ENCODE measurements at places on chromosomes 2 and 18.

GRCh38 chr2:154827286-154827685 lies 128.8 kb downstream of the KCNJ3 start:
- no peak for DNase-seq

- no peak for DNase-seq
Observed at GRCh38 chr2:180289627-180290026, 282.5 kb upstream of the CWC22 start.

- no peak for DNase-seq
Observed at GRCh38 chr2:9262671-9263171, 56.1 kb downstream of the ASAP2 start.

GRCh38 chr2:130823886-130824491 lies 12.7 kb upstream of the ARHGEF4 start:
- no peak for DNase-seq

- no peak for DNase-seq
Observed at GRCh38 chr18:54734059-54734458, 94.2 kb upstream of the RAB27B start.

DNA sequence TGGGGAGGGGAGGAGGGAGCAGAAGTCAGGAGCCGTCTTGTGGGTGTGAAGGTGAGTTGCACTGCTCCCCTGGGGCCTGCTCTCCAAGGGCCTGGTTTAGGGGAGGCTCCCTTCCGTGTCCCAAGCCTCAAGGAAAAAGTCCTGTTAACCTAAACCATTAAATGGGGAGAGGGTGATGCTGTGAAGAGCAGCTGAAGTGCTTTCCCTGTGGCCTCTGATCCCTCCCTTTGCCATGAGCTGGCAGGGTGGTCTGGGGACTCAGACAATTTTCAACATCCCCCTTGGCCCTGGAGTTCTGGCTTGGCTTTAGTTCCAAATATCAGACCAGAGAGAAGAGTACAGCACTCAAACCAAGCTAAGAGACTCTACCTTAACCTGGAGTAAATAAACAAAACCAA lies 692 bp upstream of the POMC start:
- DNase-seq, result no peak

DNA sequence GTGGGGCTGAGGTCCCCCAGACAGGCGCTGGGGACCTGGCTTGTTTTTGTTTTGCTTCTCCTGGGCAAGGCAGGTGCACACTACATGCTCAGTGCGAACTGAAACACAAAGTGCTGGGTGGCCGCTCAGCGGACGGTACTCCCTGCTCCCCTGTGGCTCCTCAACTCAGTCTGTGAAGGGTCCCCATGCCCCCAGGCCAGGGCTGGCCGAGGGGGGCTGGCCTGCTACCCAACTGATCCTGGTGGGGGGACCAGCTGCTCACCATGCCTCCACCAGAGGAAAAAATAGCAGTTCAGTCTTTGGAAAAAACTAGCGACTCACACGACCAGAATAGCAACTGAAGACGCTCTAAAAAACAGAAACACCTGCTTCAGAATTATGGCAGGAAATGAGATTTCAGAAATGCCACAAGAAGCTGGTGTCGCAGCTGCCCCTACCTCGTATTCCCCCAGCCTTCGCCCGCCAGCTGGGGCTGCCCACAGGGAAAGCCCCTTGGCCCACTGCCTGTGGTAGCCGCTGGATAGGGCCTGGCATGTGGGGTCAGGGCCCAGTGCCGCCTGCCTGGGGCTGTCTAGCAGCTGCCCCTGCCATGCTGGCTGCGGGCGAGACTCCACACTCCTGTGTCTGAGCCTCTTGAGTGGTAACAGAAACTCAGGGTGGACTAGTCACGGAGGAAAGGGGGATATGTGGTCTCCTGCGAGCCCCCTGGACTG lies 43.7 kb downstream of the MEX3C start:
- DNase-seq, result no peak

DNA sequence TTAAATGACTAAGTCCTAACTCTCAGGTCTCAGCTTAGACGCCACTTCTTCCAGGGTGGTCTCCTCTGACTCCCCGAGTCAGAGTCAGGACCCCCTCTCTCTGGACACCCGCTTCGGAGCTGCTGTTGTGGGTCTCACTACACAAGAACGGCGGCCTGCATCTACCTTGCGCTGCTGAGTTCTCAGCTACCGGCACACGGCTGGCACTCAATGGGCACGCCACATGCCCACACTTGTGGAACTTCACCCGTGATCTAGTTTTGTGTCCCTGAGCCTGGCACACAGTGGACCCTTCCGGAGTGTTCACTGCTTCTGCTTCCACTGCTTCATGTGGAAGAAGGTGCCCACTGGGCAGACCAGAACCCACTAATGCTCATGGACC lies 58.3 kb upstream of the ID2 start:
- no peak for DNase-seq

DNA sequence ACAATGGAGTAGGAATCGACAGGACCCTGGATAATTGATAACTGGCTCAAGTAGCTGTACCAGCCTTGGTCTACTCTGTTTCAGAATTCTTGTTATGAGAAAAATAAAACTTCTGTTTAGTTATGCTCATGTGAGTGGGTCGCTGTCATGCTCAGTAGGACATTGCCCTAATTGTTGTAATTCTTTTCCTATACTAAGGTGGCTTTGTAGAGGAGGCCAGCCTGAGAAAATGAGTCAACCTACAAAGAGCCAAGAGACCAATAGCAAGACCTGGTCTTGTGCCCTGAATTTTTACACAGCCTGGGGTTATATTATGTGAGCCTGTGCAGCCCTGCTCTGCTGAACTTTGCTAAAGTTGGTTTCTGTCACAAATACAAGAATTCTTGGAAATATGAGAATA lies 238.4 kb downstream of the MEIS1 start:
- DNase-seq, result no peak

DNA sequence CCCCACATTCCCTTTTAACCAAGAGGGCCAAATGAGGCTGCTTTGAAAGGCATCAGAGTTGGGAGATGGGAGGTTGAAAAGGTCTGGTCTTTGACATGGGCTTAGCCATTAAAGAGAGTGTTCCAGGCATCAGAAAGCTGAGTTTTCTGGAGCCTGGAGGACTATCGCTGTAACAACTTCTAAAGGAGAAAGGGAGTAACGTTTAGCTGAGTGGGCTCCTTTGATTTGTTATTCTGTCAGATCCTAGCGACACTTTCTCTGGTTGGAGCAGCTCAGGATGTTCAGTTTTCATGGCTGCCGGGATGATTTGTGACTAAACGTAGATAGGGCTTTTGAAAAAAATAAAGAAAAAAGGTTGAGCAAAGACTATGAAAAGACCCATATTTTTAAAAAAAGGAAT lies 346.6 kb downstream of the THSD7B start:
- DNase-seq, result no peak

DNA sequence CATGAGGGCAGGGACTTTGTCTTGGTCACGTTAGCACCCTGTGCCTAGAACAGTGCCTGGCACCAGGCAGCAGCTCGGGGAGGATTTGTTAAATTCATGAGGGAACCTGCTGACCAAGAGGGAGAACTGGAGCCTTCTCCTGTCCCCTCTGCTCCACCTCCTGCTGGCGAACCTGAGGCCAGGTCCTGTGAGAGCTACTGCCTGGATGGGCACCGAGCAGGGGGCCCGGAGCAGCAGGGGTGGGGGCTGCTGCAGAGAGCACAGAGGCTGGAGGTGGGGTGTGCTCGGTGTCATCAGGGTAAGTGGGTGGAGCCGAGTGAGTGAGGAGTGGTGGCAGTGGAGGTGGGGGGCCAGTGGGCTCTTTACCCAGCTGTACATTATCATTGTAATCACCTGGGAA lies 52.1 kb upstream of the FAHD2A start:
- no peak for DNase-seq

- no peak for DNase-seq
Observed at GRCh38 chr2:224163566-224164307, 124.7 kb upstream of the SERPINE2 start.

DNA sequence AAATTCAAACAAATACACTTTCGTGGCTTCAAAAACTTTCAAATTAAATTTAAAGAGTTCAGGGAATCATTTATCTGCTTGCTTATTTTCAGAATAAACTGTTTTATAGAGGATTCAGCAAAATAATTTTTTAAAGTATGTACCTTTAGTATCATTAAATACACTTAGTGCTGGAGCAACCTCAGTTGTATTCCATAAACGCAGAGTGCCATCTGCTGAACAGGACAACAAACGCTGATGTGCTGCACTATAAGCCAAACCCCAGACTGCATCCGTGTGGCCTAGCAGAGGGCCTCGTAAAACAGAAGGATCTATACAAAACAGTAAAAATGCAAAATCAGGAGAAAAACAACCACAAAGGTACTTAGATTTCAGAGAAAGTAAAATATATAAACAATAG lies 108.6 kb downstream of the STRN start:
- DNase-seq, result no peak

- DNase-seq, result peak; percentile 74
Observed at GRCh38 chr2:213306316-213306942, 22.2 kb downstream of the SPAG16 start.

- no peak for DNase-seq
Observed at GRCh38 chr2:98013407-98014042, 17.8 kb upstream of the TMEM131 start.

GRCh38 chr18:21742315-21742687 lies 1.7 kb downstream of the MIB1 start:
- DNase-seq, result no peak

GRCh38 chr2:191030521-191031154 lies 16.7 kb upstream of the STAT1 start:
- DNase-seq, result peak; percentile 41

GRCh38 chr2:67374949-67375348 lies 22.2 kb upstream of the ETAA1 start:
- no peak for DNase-seq

- no peak for DNase-seq
Observed at GRCh38 chr2:101967826-101968513, 23.8 kb upstream of the IL1R2 start.

GRCh38 chr18:8657050-8657820 lies 48.0 kb downstream of the RAB12 start:
- DNase-seq, result peak; percentile 75

DNA sequence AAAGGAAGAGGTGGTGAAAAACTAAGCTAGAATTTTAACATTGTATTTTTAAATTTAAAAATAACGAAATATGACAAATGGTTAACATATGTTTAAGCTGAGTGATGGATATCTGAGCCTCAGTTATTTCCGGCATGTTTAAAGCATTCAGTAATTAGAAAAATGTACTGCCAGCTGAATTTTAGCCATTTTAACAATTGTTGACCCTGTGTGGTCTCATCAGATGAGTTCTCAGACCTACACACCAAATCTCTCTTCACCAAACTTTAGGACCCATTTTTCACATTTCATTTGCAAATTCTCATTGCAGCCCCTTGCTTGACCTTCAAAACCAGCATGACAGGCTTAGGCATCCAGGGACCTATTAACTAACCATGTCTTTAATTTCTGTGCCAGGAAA lies 91.5 kb upstream of the RGPD4 start:
- DNase-seq, result no peak

GRCh38 chr2:68857855-68858456 lies 13.2 kb downstream of the BMP10 start:
- DNase-seq, result no peak

DNA sequence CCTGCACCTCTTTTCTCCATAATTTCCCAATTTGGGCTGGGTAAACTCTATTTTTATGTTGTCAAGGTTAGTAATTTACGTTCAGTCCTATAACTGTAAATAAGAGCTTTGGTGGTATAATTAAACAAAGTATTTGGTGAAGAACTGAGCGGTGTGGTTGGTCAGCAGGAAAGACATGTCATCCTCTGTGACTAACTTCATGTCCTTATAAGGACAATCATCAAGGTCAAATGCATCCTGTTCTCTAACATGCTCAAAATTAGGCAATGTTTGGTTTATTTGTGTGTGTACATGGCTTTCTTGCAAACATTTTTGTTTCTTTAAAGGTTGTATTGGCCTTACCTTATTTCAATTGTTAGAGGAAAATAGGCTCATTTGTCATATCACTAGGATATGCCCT lies 121.5 kb upstream of the NABP1 start:
- no peak for DNase-seq

GRCh38 chr2:240107477-240107796 lies 28.7 kb downstream of the COPS9 start:
- DNase-seq, result no peak

DNA sequence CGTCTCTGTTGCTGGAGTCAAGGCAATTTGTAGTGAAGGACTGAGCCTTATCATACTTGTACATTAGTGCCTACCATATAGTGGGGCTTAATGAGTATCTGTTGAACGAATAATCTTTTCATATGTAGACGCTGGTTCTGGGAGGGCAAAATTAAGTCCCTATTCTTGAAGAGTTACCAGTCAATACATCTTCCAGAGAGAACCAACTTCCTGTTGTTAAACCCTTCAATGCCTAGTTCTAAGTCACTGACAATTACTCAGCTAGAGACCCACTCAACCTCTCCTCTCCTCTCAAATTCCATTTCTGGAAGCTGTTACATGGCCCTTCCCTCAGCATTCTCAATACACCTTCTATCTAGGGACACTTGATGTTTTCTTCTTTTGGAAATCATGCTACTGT lies 1.1 kb upstream of the MOB4 start:
- no peak for DNase-seq

DNA sequence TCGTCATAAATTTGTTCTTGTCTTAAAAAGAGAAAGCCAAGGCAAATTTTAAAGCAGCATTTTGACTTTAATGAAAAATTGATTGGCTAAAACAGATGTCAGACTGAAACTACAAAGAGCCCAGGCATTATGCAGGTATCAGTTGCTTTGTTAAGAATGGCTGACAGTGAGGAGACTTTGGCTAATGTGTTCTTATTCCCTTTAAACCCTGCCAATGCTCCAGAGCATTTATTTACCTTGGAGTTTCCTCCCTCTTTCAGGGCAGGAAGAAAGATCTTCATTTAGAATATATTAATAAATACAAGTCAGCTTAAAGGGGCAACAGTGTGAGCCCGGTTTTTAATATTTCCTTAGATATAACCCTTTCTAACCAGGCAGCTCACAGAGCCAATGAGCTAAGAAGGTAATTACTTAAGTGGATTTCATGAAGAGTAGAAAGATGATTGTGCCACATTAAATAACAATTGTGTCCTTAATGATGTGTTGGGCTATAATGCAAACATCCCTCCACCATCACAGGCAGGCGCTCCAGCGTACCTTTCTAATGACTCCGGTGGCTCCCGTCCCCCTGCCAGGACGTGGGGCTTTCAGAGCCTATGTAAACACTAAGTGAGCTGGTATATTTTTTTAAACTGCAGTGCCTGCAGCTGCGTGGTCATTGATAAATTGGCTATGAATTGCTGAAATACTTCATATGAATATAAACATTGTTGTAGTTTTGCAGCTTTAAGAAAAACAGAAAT lies 349.4 kb upstream of the POU3F3 start:
- no peak for DNase-seq

- no peak for DNase-seq
Observed at GRCh38 chr2:57798346-57798745, 248.3 kb upstream of the VRK2 start.

- peak; percentile 12 for DNase-seq
Observed at GRCh38 chr2:1676091-1676912, 68.0 kb downstream of the PXDN start.
